ENCODE measurements at places on chromosomes 5 and 9.

DNA sequence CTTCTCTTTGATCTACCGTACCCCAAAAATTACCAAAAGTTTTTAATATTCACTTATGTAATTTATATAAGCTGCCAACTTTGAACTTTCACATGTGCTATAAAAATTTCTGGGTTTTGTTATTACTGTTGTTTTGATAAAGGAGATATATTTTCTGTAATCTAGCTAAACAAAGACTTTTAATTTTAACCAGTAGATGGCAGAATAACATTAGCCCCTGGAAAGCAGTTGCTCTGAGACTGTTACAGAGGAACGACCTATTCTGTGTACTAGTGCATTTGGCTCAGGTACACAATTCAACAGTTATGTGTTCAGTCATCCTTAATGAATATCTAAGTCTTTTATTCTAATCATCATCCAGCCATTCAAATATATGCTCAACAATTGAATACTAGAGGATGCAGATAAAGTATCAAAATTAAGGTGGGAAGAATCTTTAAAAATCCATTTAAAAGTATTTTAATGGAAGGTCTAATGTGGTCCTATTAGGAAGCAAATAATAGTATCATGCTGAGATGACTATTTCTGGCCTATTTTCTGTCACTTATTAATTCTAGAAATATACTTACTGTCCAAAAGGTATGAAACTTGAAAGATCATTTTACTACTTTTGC lies 8.6 kb downstream of the KLHL9 start:
- no peak for DNase-seq

DNA sequence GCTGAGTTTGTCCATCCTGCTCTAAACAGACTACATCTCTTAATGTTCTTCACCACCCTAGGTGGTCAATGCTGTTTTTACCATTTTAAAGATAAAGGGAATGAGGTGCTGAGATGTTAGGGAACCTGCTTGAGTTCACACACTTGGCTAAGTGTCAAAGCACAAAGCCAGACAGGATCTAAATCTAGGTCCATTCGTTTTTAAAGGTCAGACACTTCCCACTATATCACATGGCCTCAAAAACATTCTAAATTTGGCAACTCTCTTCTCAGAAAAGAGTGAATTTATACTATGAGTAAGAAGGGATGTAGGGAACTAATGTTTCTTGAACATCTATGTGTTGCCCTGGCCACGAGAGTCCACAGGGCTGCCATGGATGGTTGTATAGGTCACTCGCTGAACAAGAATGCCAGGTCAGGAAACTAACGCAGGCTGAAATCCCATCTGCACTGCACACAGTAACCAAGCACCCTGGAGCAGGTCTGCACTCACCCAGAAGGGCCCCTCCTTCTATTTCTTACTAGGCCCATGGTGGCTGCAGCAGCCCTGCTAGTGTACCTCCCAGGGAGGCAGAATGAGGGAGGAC lies 213.0 kb downstream of the SPOCK1 start:
- DNase-seq: no peak

GRCh38 chr5:170451747-170452365 lies 52.0 kb upstream of the KCNIP1 start:
- no peak for DNase-seq

- DNase-seq: no peak
These were observed 717.0 kb upstream of the WWC1 start for GRCh38 chr5:167574464-167574863.

- DNase-seq: no peak
These were observed 118.6 kb downstream of the KCTD16 start for GRCh38 chr5:144289277-144289676.

DNA sequence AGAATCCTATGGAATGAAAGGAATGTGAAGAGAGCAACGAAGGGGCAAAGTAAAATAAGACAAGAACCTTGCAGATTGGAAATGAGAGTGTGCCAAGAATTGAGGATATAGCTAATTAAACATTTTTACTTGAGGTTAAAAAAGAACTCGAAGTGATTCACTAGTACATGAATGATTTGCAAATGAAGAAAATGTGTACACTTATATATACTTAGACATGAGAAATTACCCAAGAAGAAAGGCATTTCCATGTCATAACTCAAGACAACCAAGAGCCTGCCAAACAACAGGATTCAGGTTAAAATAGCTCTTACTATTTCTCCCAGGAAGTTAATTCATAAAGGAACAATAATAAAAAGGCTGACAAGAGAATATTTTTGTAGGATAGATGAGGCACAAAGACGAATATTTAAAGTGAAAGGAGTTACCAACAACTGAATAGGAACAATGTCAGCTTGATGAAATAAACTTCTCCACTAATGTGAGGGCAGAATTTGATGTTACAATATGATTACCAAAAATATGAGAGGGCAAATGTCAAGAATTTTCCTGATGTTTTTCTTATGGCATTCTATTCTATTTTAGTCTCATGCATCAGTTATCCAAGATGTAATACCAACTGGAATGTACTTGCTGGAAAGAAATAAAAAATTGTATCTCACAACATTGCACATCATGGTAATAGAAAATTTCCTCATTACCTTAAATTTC lies 18.9 kb upstream of the NPR3 start:
- no peak for DNase-seq

- no peak for DNase-seq
These were observed 8.8 kb upstream of the TRAF1 start for GRCh38 chr9:120935383-120935857.

DNA sequence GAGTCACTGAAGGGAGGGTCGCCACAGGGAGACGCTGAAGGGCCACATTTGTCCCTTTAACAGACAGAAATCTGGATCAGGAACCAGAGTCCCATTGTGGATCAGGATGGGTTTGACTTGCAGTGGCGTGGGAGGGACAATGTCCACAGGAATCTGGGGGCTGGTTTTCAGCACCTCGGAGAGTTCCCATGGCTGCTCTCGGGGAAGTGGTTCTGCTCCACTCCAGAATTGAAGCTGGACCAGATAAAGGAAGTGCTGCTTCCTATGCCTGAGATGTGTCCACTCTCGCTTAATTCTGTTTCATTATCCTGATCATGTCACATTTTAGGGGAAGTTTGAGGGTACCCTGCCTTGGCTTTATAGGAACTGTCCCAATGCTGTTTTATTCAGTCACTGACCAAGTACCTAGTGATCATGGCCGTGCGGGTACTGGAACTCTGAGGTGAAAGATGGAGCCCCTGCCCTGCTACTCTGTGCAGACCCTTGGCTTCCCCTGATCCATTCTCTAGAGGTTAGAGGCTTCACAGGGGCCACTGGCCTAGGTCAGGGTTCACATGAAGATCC lies 28.7 kb downstream of the ENHO start:
- no peak for DNase-seq

DNA sequence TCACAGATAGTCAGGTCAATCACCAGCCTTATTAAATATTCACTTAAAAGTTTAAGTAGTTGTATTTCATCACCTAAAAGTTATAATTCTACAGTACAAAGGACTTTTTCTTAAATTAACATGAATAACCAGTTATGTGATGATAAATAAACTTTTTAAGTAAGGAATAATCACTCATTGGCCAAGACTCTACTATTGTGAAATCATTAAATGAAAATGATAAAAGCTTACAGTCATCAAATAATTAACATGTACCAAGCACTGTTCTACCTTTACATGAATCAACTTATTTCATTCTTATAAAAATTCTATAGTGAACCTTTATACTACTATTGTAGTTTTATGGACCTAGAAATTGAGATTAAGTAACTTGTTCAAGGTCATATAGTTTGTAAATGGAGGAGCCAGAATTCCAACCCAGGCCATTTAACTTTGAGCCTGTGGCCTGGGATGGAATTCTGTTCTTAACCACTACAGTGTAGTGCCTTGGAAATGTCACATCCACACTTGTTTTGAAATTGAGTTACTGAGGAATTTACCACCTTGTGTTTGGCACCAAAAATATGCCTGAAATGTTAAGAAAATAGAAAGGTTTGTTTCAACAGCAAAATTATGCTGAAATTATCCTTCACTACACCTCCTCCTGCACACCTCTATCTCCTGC lies 32.8 kb upstream of the MSANTD3 start:
- no peak for DNase-seq

DNA sequence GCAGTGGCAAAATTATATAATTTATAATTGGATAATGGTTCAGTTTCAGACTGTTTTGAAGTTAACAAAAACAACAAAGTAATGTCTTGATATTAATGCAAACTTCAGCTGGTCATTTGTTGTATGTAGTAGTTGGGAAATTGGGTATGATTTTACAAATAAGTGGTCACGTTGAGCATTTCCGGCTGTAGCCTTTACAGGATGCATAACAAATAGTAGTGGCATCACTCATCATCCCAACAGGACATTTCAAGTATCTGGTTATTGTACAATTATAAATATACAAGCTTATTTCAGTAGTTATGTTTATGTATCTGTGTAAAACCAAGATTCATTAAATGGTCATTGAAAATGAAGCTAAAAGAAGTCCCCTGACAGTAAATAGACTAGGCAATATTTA lies 72.9 kb downstream of the SMIM15 start:
- DNase-seq: no peak

DNA sequence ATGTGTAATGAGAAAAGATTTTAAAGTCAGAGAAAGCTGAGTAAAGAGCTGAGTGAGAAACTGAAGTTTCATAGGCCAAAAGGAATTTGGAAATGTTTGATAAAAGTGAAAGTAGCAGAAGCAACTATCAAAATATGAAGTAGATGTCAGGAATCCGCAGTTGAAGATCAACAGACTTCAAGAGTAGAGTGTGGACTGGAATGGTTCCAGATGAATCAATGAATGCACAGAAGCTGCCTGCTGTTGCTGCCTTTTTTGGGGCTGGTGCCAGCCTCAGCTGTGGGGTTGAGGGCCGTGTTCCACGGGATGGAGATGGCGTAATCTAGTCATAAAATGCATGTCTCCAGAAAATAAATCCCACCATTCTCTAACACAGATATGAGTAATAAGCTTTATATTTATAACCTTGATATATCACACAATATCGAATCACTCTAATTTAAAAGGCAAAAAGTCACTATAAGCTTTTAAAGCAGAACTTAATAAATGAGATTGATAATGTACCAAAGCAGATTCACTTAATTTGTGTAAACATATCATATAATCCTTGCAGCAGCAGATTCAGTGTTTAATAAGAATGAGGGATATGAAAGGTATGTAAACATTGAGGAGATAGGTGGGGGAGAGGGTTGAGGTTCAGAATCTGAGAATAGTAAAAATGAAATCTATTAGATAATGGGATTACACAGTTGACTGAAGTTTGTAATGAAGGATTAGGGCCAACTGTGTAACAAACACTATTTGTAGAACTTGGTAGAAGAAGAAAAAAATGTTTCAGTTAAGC lies 652.3 kb upstream of the FTMT start:
- no peak for DNase-seq

- DNase-seq: no peak
These were observed 2.1 kb upstream of the HMGCS1 start for GRCh38 chr5:43315263-43315662.

DNA sequence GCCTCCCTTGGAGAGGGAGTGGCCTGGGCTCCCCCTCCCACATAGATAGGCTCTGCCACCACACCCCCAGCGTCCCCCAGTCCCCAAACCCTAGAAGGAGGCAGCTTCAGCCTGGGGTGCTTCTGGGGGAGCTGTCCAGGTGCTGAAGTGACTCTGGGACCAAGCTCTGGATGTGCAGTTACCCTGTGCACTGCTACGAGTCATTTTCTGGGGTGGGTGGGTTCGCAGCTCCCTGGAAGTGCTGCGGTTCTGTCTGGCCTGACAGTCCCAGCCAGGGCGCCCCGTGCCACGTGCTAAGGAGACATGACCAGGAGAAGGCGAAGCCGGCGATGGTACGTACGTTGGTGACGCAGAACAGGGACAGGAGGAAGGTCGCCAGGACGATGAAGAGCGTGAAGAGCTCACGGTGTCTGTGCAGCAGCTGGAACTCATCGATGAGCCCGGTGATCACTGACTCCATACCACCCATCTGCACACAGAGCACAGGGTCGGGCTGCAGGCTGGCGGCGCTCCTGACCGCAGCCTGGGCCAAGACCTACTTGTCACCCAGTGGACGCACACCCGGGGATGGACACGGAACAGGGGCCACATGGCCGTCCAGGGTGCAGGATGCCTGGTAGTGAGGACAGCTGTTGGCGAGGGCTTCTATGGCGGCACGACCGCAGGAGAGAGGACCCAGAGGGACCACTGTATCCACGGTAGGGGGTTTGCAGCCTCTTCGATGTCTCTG lies 35.7 kb downstream of the SLC6A3 start:
- DNase-seq: no peak

DNA sequence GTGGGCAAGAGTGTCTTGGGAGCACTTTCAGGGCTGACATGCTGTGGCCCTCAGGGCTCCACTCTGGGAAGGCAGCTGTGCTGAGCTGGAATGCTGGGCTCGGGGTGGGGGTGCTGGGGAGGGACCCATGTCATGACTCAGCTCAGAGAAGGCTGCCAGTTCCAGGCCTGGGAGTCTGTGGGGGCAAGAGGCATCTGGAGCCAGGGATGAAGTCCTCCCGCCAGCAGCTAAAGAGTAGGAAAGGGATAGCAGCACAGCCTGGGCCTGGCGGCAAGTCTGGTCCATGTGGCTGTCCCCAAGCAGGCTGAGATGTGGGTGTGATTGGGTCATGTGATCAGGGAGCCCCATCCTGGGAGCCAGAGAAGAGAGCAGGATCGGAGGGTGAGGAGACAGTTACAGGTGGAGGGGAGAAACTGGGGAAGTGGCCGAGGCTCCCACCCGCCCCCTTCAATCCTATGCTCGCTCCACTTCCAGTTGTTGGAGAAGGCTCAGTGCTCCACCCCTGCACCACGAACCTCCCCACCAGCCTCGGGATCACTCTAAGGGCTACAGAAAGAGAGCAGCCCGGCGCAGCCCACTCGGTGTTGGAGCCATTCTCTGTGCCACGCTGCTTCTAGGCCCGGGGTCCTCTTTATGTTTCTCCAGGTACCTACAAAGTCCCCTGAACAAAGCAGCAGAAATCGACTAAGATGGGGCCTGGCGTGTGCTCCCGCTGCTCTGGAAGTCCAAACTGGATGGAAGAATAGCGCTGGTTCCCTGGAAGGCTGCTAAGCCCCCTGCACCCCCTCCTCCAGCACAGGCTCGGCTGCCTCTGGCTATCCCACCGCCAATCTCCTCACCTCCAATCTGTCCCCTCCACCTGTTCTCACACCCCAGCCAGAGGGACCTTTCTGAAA lies 12.0 kb downstream of the PDGFRB start:
- no peak for DNase-seq

DNA sequence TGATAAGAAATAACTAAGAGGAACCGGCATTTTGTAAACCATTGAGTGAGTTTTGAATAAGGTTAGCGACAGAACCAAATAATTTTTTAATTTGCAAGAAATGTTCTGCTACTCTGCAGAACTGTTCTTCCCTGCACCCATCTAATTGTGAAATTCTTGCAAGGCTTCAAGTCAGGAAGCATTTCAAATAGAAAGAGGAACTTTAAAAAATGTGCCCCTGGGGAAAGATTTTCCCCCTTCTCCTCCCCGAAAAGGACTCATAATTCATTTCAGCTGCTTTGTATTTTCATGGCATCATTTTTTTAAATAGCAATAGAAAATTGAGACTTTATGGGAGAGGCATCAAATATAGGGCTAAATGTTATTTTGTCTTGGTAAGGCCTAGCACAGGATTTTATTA lies 180.9 kb upstream of the ANKRD55 start:
- peak; percentile 21 for DNase-seq
